ENCODE measurements at places on chromosomes 7 and 10.

GRCh38 chr7:147513451-147513850 is 1077.1 kb upstream of the C7orf33 start:
- DNase-seq, result no peak

DNA sequence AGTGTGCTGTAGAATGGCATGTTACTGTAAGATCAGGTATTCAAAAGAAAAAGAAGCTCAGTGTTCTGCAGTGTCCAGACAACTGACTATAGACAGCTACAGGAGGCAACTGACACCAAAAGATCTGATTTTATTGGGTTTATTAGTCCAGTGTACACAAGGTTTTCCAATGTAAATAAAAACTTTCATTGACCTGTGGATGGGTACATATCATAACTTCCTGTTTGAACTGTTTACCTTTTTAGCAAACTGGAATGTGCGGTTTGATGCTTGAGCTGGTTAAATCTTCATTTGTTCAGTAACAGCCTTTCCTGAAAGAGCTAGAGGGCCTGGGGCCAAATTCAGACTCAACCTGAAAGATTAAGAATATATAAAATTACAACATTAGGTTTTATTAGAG is 172.6 kb upstream of the SP8 start:
- no peak for DNase-seq

- no peak for DNase-seq
Measured at GRCh38 chr10:97686301-97686961, 610 bp downstream of the AVPI1 start.

GRCh38 chr10:36778651-36779050 is 346.7 kb upstream of the ANKRD30A start:
- DNase-seq, result no peak

GRCh38 chr7:92633211-92633906 is 43.2 kb upstream of the FAM133B start:
- peak; percentile 44 for DNase-seq
